ENCODE measurements at places on chromosomes 1 and 21.

DNA sequence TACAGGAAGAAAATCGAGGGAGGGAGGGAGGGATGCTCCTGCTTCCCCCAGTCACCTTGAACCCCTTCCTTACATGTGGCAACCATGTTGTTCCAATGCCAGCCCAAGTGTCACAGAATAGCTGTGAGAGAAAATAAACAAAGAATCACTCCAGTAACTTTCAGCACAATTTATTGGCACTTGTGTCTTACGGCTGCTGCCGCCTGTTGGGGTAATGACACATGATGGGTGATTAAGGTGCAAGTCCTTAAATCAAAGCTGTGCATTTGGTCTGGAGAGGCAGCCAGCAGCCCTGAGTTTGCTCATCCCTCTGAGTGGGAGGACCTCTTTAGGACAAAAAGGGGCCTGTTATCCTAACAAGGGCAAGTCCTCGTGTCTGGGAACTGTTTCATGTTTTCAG is 377.7 kb downstream of the PCP4 start:
- DNase-seq = no peak

DNA sequence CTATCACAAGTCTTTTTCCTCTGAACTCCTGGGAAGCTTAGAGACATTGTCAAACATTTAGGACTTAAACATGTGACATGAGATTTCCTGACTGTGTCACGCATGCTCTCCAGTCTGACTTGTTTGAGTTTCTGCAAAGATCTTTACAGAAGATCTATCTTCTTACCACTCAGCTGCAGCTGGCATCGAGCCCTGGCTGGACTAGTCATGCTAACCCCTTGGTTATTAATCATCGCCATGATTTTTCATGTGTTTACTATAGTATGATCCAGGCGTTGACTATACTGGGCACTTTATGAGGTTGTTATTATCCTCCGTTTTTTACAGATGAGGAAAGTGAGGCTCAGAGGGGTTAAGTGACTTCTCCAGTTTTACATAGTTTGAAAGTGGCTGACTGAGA is 18.1 kb upstream of the IRF2BP2 start:
- no peak for DNase-seq

GRCh38 chr1:98674075-98674781 is 12.7 kb downstream of the SNX7 start:
- no peak for DNase-seq

- DNase-seq = no peak
Observed at GRCh38 chr1:213083112-213083445, 32.0 kb downstream of the RPS6KC1 start.

DNA sequence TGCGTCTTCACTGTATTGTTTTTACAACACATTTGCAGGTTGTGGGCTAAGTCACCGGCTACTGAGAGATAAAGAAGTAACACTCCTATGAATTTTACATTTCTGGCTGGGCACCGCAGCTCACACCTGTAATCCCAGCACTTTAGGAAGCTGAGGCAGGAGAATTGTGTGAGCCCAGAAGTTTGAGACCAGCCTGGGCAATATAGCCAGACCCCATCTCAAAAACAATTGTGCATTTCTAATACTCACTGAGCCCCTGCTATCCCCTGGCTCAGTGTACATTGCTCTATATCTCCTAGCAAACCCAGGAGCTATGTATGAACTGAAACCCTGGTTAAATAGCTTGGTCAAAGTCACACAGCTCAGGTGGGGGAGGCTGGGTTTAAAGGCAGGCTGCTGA is 108.7 kb downstream of the ZNF281 start:
- DNase-seq = no peak

Measured in stimulated activated CD8-positive, alpha-beta memory T cell treated with anti-CD3 and anti-CD28 coated beads, Interleukin-4, amount 100 ng/mL, for 24 hours (primary cell).